ENCODE measurements at places on chromosomes 2 and 18.

GRCh38 chr2:184302506-184302905, 295.8 kb upstream of the ZNF804A start:
- no peak for DNase-seq

GRCh38 chr2:7025082-7025481, 107.9 kb downstream of the RNF144A start:
- no peak for DNase-seq

GRCh38 chr2:6107290-6107689, 415.1 kb downstream of the SOX11 start:
- no peak for DNase-seq

- DNase-seq = no peak
These were observed 155.1 kb upstream of the RASGRP3 start for GRCh38 chr2:33321236-33321771.

GRCh38 chr18:10374636-10375293, 79.7 kb upstream of the APCDD1 start:
- DNase-seq = no peak

GRCh38 chr2:211070547-211070946, 514.1 kb downstream of the CPS1 start:
- DNase-seq = no peak

DNA sequence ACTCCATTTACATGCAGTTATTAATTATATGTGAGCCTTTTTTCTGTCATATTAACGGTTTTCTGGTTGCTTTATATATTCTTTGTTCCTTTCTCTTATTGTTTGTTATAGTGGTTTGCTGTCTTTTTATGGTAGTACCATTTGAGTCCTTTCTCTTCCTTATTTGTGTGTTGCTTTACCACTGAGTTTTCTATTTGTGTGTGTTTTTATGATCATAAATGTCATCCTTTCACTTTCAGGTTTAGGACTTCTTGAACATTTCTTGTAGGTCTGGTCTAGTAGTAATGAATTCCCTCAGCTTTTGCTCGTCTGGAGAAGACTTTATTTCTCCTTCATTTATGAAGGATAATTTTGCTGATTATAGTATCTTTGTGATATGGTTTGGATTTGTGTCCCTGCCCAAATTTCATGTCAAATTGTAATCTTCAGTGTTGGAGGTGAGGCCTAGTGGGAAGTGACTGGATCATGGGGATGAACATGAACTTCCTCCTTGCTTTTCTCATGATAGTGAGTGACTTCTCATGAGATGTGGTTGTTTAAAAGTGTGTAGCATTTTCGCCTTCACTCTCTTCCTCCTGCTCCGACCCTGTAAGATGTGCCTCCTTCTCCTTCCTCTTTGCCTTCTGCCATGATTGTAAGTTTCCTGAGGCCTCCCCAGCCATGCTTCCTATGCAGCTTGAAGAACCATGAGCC, 11.5 kb downstream of the GCC2 start:
- DNase-seq = no peak

DNA sequence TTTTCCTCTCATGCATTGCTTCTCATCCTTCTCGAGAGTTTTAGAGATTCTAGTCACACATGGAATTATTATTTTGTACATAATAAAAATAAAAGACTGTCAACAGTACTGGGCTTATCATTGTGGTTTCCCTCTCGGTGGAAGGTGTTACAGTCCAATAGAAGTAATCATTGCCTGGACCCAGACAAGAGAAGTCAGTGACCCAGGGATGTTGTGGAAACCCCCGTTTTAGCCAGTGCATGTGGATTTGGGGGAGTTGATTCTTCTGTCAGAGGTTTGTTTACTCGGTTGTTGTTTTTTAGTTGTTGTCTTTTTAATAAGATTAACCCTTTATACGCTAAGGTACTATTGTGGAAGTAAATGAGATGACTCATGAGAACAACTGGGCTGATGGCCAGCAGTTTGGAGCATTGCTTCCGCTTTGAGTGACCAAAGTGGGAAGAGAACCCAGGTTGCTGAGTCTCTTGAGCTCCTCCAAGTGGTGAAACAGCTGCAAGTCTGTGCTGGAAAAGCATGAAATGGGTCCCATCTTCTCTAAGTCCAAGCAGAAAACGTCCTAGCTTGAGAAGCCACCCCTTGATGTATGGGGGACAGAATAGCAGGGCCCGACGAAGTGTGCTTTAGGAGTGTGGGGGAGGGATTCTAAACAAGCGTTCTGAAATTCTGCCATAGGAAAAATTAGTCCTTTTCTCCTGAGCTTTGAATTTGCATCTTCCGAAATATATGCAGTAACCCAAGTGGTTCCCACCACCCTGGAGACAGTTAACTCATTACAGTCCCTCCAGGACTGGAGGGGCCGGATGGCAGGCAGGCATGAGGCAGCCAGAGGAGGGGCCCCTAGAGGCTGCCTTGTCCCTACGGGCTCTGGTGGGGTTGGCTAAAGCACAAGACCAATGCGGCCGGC, 61.8 kb upstream of the GPR45 start:
- DNase-seq = peak; percentile 8

- no peak for DNase-seq
These were observed 114.2 kb downstream of the SGPP2 start for GRCh38 chr2:222538535-222538934.

- DNase-seq = no peak
These were observed 1296.0 kb upstream of the ZEB2 start for GRCh38 chr2:145815933-145816332.

DNA sequence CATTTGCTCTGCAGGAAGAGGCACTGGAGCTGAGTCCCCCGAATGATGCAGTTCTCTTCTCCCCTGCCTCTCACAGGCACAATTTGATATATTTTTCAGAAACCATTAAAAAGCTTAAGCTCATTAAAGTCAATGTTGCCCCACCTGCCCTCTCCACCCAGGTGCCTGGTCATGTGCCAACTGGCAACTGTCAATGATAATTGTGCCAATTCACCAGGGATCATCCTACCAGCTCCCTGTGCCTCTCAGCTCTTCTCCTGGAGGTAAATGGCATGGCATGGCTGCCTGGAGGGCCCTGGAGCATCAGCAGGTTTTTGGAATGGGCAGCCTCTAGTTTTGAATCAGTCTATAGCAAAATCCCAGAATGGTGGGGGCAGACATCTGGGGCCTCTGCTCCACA, 279.6 kb upstream of the ID2 start:
- DNase-seq = no peak

DNA sequence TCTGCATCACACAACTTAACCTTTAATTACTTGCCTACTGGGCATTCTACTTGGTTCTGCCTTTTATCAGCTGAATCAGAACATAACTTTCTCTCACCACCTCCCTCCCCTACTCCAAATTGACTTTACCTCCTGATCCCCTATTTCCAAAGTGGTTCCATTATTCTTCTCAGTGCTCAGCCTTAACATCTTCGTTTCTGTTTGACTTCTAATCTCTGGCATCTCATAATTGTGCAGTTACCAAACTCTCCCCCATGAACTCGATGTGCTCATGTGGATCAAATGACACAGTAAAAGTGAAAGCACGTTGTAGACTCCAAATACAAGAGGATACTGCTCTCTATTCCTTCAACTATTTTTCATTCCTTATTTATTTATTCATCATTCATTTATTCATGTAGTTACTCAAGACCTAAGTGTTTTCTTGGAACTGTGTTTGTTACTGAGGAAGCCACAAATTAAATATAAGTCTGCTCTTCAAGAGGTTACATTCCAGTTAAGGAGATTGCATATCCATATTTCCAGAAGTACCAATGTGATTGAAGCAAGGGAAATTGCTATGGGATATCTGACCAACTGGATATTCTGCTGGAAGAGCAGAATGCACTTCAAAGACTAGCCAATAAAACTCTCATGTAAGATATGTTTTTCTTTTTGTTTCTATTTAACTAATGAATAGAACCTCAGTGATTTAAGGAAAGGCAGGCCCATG, 158.8 kb downstream of the TMEFF2 start:
- DNase-seq = no peak

DNA sequence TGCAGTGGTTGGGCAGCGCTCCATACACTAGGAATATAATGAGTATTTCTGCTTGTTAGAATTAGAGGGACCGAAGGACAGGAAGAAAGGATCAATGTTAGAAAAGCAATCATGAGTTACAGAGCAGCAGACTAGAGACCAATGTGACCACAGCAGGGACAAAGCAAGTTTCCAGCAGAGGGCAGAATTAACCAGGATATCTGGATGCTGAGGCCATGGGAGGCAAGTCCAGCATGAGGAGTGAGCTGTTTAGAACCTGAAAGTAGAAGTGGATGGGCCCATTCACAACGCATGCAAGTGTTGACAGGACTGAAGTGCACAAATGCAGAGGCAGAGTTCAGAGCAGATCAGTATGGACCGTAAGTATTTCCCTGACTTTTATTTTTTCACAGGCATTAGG, 910.4 kb upstream of the GYPC start:
- peak; percentile 53 for DNase-seq

GRCh38 chr2:15040429-15041084, 408.0 kb downstream of the LRATD1 start:
- DNase-seq = peak; percentile 30

GRCh38 chr2:113283704-113284284, 5.1 kb upstream of the PAX8 start:
- no peak for DNase-seq

- DNase-seq = no peak
These were observed 134.5 kb upstream of the ZNF804A start for GRCh38 chr2:184463866-184464248.

DNA sequence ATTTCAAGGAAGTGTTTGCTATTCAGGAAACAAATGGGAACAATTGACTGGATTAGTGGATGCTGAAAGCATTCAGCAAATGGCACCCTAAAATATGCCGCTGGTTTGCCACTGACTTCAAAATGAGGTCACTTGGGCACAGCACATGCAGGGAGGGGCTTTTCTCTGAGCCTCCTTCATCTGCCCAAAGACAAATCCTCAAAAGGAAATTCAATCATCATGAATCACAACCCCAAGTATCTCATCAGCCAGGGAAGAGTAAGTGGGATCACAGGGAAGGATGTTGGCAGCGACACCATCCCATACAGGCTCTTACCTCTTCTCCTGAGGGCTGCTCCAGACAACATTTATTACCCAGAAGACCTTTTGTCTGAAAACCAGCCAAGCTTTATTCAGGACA, 14.4 kb upstream of the SP140L start:
- DNase-seq = no peak

DNA sequence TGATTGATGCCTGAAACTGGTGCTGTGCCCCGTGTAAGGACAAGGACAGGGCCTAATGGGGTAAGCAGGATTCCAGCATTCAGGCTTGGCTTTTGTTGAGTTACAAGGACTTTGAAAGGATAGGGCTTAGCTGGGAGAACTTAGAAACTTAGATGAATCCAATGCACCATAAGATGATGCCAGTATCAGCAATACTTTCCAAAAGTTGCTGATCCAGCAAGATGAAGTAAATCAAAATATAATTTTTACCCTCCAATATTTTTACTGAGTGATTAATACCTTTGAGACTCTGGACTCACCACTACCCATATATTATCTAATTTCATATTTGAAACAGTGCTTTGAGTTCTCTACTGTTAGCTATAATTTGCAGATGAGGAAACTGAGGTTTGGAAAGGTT, 354.5 kb upstream of the ATP5MC3 start:
- DNase-seq = no peak

DNA sequence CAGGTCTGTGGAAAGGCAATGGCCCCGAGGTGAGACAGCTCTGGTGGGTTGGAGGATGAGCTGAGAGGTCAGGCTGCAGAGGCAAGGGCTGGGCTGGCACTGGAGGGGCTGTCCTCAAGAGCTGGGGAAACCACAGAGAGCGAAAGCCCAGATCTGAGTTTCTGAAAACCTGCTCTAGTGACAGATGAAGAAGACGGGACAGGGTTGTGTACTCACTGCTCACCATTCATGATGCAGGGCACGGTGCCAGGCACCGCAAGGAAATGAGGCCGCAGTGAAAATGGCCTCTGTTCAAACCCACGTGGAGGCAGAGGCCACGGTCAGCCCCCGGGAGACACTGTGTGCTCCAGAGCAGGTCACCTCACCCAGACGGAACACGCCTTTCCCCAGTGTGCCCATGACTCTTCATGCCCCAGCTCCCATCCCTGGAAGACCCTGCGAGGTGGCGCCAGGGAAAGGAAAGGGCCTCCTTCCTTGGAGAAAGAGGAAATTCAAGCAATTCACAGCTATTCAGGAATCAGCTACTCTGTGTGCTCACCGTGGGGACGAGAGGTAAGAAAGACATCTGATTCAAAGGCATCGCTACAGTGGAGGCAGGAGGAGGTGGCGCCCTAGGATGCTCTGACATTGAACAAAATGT, 24.3 kb upstream of the ID2 start:
- DNase-seq = no peak

- no peak for DNase-seq
These were observed 12.0 kb downstream of the CATIP start for GRCh38 chr2:218368621-218369153.

DNA sequence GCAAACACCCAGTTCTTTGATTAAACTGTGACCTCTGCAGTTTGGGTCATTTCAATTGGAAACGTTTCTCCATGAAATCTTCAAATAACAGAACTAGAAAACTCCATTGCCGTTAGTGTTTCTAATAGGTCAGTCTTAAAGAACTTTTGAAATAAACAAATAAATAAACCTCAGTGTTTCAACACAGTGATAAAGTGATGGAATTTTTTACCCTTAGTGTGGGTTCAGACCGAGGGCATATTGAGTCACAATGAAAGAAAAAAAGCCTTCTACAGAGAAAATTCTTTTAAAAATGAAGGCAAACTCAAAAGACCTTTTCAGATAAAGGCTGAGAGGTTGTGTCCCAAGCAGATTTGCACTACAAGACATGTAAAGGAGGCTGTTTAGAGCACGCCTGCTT, 149.6 kb downstream of the NCKAP5 start:
- DNase-seq = no peak

DNA sequence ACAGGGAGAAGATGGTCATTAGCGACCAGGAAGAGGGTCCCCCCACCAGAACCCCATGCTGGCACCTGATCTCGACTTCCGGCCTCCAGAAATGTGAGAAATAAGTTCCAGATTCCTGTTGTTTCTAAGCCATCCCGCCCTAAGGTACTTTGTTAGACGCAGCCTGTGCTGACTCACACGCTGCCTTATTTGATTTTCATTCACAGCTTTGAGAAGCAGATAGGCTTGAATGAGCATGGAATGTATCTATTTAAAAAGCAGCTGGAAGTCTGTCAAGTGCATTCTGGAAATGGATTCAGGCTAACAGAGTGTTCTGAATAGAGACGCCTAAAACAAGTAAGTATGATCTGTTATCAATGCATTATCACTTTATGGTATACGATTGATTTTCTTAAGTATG, 8.3 kb upstream of the IL1R2 start:
- DNase-seq = no peak

DNA sequence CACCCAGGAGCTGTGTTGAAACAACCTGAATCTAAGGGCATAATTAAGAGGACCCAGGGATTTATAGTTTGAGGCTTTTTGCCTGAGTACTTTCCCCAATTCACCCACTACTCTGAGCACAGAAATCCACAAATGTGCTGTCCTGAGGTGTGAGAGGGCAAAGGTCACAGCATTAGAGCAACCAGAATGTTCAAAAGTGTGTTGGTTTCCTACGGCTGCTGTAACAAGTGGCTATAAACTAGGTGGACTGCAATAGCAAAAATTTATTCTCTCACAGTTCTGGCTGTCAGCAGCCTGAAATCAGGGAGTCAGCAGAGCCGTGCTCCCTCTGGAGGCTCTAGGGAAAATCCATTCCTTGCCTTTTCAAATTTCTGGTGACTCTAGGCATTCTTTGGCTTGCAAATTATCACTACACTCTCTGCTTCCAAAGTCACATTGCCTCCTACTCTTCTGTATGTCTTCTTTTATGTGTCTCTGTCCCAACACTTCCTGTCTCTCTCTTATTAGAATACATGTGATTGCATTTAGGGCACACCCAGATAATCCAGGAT, 91.4 kb upstream of the TACR1 start:
- DNase-seq = no peak

All from hindlimb muscle (tissue), 1 donor.